Large intestine (tissue), 12 donors: ENCODE measurements at places on chromosomes 2 and 18.
A peak's percentile ranks its signal among the peaks of the same experiment; 100 is the strongest.

DNA sequence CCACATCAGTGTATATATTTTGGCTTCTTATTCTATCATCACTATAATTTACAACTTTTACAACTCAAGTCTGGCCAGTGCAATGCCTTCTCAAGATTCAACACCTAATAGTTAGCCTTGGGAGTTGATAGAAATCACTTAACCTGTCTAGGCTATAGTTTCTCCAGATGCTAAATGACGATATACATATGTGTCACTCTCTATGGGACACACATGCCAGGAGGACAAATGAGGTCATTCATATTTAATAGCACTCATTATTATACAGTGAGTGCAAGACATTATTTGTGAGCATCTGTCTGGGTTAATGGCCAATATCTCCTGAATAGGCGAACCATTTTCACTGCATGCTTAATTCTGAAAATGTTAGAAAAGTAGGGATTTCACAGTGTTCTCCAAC lies 89.8 kb downstream of the ALK start:
- H3K4me1 ChIP-seq, result no peaks in the 10 kb centered on the region
- no peaks in the 10 kb centered on the region for H3K27me3 ChIP-seq
- no peak overlapping the region for H3K4me3 ChIP-seq
- no peak overlapping the region for H3K27ac ChIP-seq
- no peak for DNase-seq

DNA sequence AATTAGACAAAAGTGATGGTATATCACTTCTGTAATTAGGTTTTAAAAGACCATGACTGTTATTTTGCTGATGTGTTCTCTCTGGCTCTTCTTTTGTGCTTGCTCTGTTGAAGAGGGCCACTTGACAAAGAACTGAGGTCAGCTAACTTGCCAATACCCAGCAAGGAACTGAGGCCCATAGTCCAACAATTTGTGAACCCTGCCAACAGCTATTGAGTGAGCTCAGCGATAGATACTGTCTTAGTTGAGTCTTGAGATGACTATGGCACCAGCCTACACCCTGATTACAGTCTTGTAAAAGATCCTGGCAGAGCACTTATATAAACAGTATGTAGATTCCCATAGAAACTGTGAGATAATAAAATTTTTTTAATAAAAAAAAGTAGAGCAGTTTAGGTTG lies 103.0 kb downstream of the BMPR2 start:
- no peaks in the 10 kb centered on the region for H3K27me3 ChIP-seq
- peaks cover 12% of the 10 kb centered on the region for H3K36me3 ChIP-seq

- no peaks in the 10 kb centered on the region for H3K27me3 ChIP-seq
- H3K4me1 ChIP-seq, result peaks cover 27% of the 10 kb centered on the region
- H3K4me3 ChIP-seq, result no peak overlapping the region
- H3K36me3 ChIP-seq, result peaks cover 65% of the 10 kb centered on the region
- no peak overlapping the region for H3K27ac ChIP-seq
These were observed 2.9 kb downstream of the DNPEP start for GRCh38 chr2:219384859-219385258.

GRCh38 chr18:74524097-74524496 lies 10.2 kb upstream of the CNDP1 start:
- H3K4me3 ChIP-seq, result no peak overlapping the region
- peak overlapping the region; percentile 34 for H3K27ac ChIP-seq
- peaks cover 15% of the 10 kb centered on the region for H3K4me1 ChIP-seq
- DNase-seq, result peak; percentile 57

GRCh38 chr2:157465554-157465953 lies 21.7 kb upstream of the CYTIP start:
- no peak overlapping the region for H3K27ac ChIP-seq
- H3K27me3 ChIP-seq, result no peaks in the 10 kb centered on the region
- DNase-seq, result no peak

DNA sequence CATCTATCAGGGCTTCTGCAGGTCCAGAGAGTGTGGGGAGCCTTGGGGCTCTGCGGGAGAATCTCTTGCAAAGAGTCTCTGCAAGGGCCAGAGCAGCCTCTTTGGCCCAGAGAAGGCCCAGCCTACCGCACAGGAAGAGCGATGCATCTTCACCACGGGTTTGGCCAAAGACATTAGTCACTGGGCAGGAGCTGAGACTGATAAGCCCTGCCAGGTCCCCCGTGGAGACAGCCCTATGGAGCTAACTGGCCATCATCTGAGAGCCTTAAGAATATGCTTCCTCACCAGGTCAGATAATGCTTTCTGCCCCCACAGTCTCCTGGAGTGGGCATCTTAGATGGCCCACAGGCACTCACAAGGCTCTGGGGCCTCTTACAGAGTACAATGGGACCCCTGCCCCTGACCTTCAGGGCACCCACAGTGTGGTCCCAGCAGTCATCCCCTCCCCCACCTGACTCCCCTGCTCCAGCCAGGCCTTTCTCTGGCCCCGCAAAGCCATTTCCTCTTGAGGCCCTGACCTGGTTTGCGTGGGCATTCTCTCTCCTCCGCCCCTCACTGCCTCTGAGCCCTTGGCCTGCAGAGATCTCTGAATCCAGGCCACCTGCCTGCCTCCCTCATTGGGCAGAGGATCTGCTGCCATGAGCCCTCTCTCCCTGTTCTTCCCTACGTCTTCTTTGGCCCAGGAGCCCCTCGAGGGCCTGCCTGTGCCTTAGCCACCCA lies 31.9 kb upstream of the MAPRE3 start:
- H3K36me3 ChIP-seq, result no peaks in the 10 kb centered on the region
- H3K27me3 ChIP-seq, result peaks cover 28% of the 10 kb centered on the region
- no peaks in the 10 kb centered on the region for H3K4me1 ChIP-seq
- no peak overlapping the region for H3K4me3 ChIP-seq
- DNase-seq, result no peak

DNA sequence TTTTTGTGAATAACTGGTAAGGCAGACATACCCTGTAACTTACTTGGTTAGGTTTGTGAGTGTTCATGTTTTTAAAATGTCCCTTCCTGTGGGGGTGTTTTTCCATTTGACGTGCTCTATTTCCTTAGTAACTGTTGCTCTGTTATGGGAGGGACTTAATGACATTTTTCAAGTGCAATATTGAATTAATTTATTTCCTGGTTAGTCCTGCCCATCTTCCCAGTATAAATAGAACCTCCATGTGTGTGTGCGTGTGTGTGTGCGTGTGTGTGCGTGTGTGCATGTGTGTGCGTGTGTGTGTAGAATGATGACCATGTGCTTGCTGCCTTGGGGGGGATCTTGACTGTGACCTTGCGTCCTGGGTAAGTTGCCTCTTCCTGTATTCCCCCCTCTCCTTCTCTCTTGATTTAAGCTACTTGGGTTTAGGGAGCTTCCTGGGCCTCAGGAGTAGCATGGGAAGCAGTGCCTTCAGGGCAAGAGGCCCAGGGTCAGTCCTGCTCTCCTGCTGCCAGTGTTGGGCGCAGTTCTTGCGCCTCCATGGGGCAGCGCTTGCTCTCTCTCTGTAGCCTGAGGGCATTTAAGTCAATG lies 163.9 kb downstream of the LDLRAD4 start:
- peaks cover 7% of the 10 kb centered on the region for H3K4me1 ChIP-seq
- no peaks in the 10 kb centered on the region for H3K27me3 ChIP-seq
- H3K36me3 ChIP-seq, result no peaks in the 10 kb centered on the region
- H3K4me3 ChIP-seq, result no peak overlapping the region
- DNase-seq, result peak; percentile 61
